ENCODE measurements at places on chromosomes 16 and 17.

- no peak for DNase-seq
Observed at GRCh38 chr16:73965591-73965990, 331.0 kb upstream of the PSMD7 start.

- DNase-seq: peak; percentile 84
Observed at GRCh38 chr17:2157675-2158395, 102.9 kb downstream of the HIC1 start.

DNA sequence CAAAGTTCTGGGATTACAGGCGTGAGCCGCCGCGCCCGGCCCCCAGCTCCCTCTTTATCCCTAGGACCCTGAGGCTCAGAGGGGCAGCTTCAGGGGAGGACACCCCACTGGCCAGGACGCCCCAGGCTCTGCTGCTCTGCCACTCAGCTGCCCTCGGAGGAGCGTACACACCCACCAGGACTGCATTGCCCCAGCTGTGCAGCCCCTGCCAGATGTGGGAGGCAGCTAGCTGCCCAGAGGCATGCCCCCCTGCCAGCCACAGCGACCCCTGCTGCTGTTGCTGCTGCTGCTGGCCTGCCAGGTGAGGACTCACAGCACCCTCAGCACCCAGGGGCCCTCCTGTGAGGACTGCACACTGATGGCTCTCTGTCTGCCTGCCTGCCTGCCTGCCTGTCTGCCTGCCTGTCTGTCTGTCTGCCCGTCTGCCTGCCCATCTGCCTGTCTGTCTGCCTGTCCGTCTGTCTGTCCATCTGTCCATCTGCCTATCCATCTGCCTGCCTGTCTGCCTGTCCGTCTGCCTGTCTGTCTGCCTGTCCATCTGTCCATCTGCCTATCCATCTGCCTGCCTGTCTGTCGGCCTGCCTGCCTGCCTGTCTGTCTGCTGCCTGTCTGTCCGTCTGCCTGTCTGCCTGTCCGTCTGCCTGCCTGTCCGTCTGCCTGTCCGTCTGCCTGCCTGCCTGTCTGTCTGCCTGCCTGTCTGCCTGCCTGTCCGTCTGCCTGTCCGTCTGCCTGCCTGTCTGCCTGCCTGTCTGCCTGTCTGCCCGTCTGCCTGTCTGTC, 5.0 kb downstream of the GCGR start:
- no peak for DNase-seq

GRCh38 chr16:84739349-84740124, 39.7 kb downstream of the USP10 start:
- DNase-seq: peak; percentile 53

DNA sequence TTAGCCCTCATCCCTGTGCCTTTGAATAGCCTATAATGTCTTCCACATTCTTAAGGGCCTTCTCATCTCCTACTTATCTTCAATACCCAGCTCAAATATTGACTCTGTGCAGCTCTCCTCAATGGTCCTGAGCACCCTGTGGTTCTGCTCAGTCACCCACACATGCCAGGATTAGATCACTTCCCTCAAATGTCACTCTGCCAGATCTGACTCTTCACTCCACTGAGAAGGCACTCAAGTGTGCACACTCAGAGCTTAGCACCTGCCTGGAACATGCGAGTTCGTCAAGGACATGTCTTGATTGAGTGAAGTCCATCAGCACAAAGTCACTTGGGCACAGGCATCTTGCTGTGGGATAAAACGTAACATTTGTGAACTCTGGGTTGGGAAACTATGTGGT, 404.8 kb downstream of the CDH13 start:
- DNase-seq: no peak

DNA sequence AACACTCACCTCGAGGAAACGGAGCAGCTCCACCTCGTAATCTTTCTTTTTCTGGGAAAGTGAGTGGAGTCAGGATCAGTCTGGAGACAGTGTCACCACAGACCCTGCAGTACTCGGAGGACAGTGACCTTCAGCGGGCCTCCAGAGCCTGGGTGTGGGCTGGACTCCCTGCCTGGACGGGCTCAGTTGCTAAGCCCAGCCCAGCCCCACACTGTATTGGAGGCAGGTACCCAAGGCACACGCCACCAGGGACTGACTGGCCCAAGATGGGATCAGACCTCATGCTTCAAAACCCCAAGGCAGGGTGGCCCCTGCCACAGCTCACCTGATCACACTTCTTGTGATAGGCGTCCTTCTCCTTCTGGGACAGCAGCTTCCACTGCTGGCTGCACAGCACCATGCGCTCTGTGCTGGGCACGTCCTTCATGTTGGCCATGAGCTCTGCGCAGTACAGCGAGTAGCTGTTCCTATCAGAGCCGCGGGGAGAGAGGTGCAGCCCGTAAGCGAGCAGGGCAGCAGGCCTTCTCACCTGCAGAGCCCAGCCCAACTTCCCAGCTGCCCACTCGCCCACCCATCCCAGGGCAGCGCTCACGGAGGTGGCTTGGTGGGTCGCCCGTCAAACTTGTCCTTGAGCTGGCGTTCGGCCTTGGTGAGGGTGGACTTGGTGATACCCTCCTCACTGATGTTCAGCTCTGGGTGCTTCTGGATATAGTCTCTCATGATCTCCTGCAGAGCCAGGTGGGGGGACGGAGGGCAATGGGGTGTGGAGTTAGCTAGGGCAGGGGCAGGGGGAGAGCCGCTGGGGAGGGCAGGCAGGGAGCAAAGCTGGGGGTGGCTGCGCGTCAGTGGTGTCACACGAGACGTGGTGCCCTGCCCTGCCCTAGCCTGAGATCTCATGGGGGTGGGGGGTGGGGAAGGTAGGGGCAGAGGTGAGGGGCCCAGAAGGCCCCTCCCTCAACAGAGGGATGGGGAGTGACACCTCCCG, 7.9 kb downstream of the UBTF start:
- DNase-seq: no peak

GRCh38 chr16:8924214-8924613, 39.5 kb downstream of the USP7 start:
- DNase-seq: no peak

DNA sequence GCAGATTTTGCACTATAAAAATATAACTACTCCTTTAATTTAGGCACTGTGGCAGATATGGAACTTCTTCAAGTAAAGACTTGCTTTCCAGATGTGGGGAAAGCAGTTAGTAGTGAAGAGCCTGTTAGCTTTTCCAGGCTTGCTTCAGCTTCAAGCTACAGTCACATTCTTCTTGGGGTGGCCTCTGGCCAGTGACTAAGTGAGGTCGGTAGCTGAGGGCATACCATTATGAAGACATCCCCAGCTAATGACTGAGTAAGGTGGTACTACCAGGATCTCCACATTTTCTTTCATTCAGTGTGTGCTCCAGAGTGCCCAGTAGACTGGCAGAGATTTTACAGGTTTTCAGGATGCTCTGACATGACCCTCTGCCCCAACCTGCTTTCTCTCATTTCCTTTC, 167.1 kb upstream of the KIF2B start:
- DNase-seq: no peak

DNA sequence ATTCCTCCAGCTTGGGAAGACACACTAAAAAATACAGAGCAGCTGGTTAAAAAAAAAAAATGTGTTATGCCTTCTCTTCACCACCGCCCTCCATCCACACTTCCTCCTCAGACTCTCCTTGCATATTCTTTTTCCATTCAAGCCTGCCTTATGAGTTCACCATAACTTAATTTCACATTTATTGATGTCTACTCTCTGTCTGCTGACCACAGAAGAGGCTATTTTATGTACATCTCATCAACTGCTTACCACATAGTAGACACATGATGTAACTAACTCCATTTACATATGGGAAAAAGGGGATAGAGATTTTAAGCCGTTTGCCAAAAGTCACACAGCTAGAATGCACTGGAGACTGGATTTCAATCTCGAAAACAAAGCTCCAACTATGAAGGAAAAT, 409.8 kb downstream of the CDH11 start:
- no peak for DNase-seq

DNA sequence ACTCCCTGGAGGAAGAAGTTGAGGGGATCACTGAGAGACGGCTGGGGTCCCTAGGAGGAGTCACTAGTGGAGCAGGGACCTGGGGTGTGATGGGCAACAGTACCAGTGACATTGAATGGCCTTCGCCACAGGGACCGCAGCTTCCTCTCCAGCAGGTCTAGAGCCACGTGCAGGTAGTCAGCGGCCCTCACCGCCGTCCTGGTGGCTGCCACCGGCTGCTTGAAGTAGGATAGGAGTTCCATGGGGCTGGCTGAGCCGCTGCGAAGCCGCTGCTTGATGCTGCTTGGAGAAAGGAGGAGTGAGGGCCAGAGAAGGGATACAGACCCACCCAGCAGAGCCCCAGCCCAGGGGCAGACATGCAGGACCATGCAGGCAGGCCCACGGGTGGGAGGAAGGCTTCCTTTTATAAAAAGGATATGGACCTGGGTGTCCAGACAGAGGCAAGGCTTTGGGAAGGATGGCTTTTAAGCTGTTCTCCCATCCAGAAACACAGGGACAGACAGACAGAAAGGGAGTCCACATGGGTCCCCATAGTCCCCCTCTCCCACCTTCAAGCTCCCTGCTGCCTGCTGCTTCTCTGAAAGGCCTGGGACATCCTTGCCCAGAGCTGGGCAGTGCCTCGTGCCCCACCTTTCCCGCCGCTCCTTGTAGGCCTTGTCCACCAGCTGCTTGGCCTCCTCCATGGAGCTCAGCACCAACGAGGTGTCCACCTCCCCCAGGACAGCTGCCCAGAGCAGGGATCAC, 827 bp downstream of the MPO start:
- no peak for DNase-seq

GRCh38 chr17:48241131-48241591, 133.6 kb downstream of the SNX11 start:
- no peak for DNase-seq

GRCh38 chr17:57645950-57646665, 99.0 kb downstream of the CCDC182 start:
- no peak for DNase-seq

GRCh38 chr17:79721993-79722671, 8.6 kb upstream of the ENPP7 start:
- no peak for DNase-seq

GRCh38 chr17:5819921-5820685, 235.8 kb upstream of the NLRP1 start:
- no peak for DNase-seq

DNA sequence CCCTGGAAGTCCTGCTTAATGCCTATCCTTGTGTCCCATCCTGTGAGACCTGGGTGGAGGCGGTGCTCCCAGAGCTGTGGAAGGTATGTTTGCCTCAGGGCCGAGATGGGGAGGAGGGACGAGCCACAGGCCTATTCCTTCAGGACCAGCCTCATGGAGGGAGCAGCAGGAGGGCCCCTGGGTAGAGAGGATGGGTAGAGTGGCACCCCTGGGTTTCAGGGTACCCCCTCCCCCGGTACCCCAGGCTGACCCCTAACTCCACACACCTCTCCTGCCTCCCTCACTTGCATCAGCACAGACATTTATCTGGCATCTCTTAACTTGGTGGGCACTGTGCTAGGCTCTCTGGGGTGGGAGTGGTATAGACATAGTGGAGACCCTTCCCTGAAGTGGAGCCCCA, 7.1 kb downstream of the ASB16 start:
- no peak for DNase-seq

DNA sequence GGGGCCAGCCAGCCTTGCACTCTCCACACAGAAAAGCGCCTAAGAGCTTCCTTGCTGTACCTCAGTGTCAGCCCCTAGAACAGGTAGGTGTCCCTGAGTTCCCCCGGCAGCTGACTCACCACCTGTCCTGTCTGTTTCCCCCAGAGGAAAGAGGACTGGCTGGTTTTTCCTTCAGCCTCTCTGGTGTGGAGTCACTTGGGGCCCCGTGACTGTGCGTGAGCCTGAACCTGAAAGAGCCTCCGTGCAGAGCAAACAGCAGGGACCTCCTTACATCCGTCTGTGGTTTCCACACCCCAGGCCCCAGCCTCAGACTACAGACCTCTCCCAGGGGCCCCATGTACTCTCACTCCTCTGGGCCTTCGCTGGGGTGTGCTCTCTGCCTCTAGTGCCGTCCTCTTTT, 87.8 kb downstream of the GNAO1 start:
- no peak for DNase-seq

DNA sequence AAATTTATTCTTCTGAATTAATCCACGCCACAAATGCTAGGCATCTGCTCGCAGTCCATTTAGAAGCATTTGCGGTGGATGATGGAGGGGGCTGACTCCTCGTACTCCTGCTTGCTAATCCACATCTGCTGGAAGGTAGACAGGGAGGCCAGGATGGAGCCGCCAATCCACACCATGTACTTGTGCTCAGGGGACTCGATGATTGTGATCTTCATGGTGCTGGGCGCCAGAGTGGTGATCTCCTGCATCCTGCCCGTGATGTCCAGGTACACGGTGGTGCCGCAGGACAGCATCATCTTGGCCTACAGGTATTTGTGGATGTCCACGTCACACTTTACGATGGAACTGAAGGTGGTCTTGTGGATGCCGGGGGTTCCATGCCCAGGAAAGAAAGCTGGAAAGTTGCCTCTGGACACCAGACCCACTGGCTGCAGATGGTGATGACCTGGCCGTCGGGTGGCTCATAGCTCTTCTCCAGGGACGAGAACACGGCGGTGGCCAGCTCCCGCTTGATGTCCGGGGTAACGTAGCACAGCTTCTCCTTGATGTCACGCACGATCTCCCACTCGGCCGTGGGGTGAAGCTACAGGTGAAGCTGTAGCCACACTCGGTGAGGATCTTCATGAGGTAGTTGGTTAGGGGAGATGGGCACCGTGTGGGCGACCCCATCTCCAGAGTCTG, 7.5 kb upstream of the HEATR3 start:
- no peak for DNase-seq

- peak; percentile 52 for DNase-seq
Observed at GRCh38 chr16:31118223-31119155, 1.0 kb downstream of the KAT8 start.

DNA sequence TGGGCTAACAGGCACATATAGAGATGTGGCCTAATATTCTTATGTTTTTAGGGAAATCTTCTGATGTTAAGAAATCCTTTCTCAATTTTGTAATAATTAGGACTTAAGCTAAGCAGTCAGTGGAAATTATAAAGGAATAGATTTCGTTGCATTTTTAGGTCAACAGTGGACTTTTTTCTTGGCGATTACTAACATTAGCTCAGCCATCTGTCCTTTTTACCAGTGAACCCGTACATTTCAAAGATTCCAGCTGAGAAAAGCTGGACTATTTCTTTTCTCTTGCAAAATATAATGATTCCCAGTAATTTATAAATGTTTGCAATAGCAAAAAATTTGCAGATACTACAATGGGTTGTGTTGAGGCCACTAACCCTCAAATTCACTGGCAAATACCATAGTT, 54.9 kb upstream of the CA10 start:
- no peak for DNase-seq

GRCh38 chr17:40548982-40549685, 16.1 kb downstream of the CCR7 start:
- peak; percentile 77 for DNase-seq

DNA sequence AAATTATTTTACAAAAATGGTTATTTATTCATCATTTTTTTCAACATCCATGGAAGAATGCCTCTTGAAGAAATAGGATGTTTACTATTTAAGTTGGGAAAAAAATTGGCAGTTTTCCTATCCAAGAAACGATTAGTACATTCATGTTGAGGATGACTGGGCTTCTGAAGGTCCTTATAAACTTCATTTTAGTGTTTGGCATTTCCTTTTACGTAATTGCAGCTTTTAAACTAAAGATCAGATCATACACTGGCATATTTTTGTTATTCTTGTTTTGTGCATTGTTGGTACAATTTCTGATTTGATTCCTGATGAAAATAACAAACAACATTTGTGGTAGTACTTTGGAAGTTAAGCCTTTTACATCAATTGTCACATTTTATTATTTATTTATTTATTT, 11.5 kb downstream of the KCNJ16 start:
- no peak for DNase-seq

Measured in AG04449 (cell line).